ENCODE measurements at places on chromosomes 1 and 21.

- no peak for DNase-seq
Measured at GRCh38 chr1:117512728-117513321, 93.0 kb upstream of the TENT5C start.

- peak; percentile 21 for DNase-seq
Measured at GRCh38 chr1:43367026-43367903, 546 bp downstream of the ELOVL1 start.

GRCh38 chr1:65992165-65992821 lies 199.6 kb downstream of the PDE4B start:
- no peak for DNase-seq

GRCh38 chr1:35210321-35211119 lies 17.6 kb upstream of the SFPQ start:
- no peak for DNase-seq

- DNase-seq: no peak
Measured at GRCh38 chr1:243378669-243379068, 122.8 kb downstream of the SDCCAG8 start.

GRCh38 chr1:203265541-203265940 lies 36.1 kb upstream of the CHIT1 start:
- no peak for DNase-seq

GRCh38 chr1:231057410-231057809 lies 17.4 kb upstream of the FAM89A start:
- no peak for DNase-seq

GRCh38 chr1:214540324-214540723 lies 11.1 kb downstream of the PTPN14 start:
- DNase-seq: no peak

DNA sequence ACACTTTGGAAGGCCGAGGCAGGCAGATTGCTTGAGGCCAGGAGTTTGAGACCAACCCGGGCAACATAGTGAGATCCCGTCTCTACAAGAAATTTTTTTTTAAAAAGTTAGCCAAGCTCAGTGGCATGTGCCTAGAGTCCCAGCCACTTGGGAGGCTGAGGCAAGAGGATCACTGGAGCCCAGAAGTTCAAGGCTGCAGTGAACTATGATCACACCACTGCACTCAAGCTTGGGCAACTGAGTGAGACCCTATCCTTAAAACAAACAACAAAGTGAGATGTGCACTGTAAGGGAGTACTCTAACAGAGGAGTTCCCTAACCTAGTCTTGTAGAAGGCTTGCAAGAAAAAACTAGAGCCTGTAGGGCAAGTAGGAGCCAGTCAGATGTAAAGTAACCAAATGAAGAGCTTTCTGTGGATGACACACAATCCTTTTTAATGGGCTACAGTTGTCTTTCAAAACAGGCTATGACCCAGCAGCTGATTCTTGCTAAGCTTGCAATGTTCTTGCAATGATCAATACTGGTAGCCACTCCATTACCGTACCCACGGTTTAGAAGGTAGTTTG lies 38.0 kb upstream of the SRP9 start:
- DNase-seq: no peak

DNA sequence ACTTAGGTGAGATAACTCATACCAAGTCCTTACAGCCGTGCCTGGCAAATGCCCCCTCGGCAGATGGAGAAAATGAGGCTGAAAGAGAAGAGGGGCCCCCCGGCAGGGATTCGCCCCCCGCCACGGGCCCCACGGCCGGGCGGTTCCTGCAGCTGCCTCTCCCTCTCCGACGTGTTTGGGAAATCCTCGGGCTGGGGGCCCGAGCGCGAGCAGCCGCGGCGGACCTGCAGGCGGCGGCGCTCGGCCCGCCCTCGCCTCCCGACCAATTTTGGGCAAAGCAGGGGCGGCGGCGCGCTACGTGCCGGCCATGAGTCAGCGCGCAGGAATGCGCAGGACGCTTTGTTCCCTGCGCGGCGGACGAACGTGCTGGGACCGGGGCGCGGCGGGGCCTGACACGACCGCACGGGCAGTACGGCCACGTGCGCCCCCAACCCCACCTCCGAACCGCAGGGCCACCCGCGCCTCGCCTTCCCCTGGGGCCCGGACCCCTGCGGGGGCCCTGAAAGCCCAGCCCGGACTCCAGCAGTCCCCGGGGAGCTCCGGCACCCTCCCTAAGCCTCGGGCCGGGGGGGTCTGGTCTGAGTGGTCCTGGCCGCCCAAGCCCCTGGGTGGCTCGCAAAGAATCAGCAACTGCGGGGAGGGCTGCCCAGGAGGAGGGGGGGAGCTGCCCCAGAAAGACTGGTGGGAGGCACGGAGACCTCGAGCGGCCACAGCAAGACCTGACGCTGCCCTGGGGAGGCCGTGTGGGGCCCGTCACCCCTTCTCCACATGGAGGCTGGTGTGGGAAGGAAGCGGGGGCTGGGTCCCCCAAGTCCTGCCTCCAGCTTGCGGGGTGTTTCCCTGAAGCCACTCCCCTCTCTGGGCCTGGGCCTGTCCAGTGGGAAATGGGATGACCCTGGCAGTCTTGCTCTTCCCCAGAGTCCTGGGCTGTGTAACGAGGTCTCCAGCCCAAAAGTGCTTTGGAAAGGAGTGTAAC lies 11.9 kb upstream of the EDN2 start:
- DNase-seq: peak; percentile 72

- DNase-seq: no peak
Measured at GRCh38 chr1:46550751-46551231, 656 bp downstream of the KNCN start.

DNA sequence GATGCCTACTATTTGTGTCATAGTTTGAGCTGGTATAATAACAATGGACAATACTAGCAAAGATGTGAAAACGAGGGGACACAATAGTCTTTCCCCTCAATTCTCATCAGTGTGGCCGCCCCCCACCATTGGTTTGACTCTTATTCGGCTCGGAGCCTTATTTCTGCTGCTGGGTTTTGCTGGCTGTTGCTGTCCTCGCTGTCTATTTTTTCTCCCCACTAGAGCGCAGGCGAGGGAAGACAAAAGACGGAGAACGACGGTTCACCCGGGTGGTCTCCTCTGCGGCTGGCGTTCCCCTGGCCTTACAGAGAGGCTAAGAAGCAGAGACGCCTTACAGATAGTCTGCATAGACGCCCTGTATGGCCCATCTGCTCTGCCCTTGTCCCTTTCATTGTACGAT lies 19.4 kb downstream of the CLIC6 start:
- DNase-seq: no peak

GRCh38 chr1:176896216-176896615 lies 268.3 kb downstream of the ASTN1 start:
- DNase-seq: no peak

DNA sequence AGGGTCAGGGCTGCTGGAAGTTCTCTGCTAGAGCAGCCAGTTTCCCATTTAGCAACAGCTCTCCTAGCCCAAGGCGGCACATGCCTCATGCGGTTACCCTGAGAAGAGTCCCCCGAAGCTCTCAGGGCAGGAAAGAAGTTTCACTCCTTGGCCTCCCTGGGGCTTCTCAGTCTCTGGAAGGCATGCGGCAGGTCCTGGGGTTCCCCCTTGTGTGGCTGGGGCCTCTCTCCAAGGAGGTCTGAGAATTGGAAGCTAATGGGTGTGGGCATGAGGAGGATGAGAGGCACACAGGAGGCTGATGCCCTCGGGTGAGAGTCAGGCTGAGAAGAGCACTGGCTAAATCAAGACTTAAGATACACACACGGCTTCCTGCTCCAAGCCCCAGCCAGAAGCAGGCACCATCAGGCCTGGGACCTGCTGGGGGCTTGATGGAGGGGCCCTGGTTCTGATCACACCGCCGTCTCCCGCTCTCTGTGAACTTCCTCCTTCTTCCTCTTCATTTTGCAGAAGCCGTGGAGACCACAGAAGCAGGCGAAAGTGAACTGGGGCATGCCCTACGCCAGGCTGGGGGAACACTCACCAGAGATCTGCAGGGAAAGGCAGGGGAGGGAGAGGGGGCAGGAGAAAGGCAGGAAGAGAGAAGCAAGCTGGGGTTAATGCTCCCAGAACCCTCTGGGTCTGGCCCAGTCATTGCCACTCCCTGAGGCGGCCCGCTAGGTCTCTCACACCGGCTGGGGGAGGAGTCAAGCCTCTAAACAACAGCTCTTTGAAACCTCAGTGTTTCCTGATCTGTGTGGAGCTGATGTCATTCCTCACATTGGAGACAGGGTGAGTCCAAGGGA lies 15.1 kb downstream of the BLACAT1 start:
- peak; percentile 56 for DNase-seq

- DNase-seq: no peak
Measured at GRCh38 chr1:8004803-8005573, 21.1 kb downstream of the ERRFI1 start.

All from activated T-cell treated with anti-CD3 and anti-CD28 coated beads for 48 hours (primary cell).